WTC11 (cell line): ENCODE measurements at places on chromosomes 3 and 15. TPM values are rescaled to one million over a fixed set of nuclear protein-coding genes. Genes with fewer than 3 reads are reported as not detected.

Gene ACKR4
- not detected in 3 replicates for total RNA-seq

Gene CLDN18
- total RNA-seq: 0.13 to 0.23 TPM (median 0.16 TPM) in 3 replicates

Gene CNTN4
- total RNA-seq: not detected in 3 replicates

Gene MYZAP
- total RNA-seq: 0.60 to 0.73 TPM (median 0.68 TPM) in 3 replicates

Gene PLD1
- total RNA-seq: 3.2 to 4.0 TPM (median 3.6 TPM) in 3 replicates

Gene SNAP23
- 58.2 to 68.3 TPM (median 63.7 TPM) in 3 replicates for total RNA-seq

Gene SYNPR
- total RNA-seq: 0.78 to 1.4 TPM (median 0.85 TPM) in 3 replicates

Gene WDR93
- total RNA-seq: 0.09 TPM in 1 of 3 replicates, not detected in the others

Gene TM6SF1
- total RNA-seq: 0.48 to 0.79 TPM (median 0.60 TPM) in 3 replicates

Gene MAGEL2
- 10.7 to 12.4 TPM (median 11.2 TPM) in 3 replicates for total RNA-seq

Gene ANKRD63
- total RNA-seq: 1.2 to 1.7 TPM (median 1.4 TPM) in 3 replicates

Gene SLC38A3
- total RNA-seq: 0.90 to 1.6 TPM (median 1.3 TPM) in 3 replicates

Gene GOLGA6L7
- not detected in 3 replicates for total RNA-seq

Gene GOLGA8T
- 0.78 to 1.0 TPM (median 0.92 TPM) in 3 replicates for total RNA-seq

Gene ANKRD34C
- total RNA-seq: not detected in 3 replicates

Gene EFCC1
- 0.16 to 0.31 TPM (median 0.16 TPM) in 3 replicates for total RNA-seq

Gene THAP10
- 2.6 to 3.6 TPM (median 3.4 TPM) in 3 replicates for total RNA-seq

Gene QARS1
- 405 to 471 TPM (median 433 TPM) in 3 replicates for total RNA-seq

Gene ZNF860
- 6.4 to 6.7 TPM (median 6.5 TPM) in 3 replicates for total RNA-seq

Gene NMNAT3
- total RNA-seq: 3.5 to 4.9 TPM (median 4.6 TPM) in 3 replicates

Gene LRRN1
- total RNA-seq: 114 to 124 TPM (median 121 TPM) in 3 replicates

Gene SLC22A13
- 0.16 to 0.42 TPM (median 0.30 TPM) in 3 replicates for total RNA-seq

Gene STX19
- not detected in 3 replicates for total RNA-seq

Gene ATP10A
- total RNA-seq: 2.1 to 2.4 TPM (median 2.1 TPM) in 3 replicates

Gene FOXB1
- total RNA-seq: 10.8 to 15.0 TPM (median 13.7 TPM) in 3 replicates

Gene GPR176
- 117 to 131 TPM (median 127 TPM) in 3 replicates for total RNA-seq

Gene ITPKA
- total RNA-seq: 0.50 to 1.2 TPM (median 0.62 TPM) in 3 replicates

Gene HHATL
- total RNA-seq: 0.21 to 0.92 TPM (median 0.60 TPM) in 3 replicates

Gene UROC1
- total RNA-seq: 0.09 TPM in 1 of 3 replicates, not detected in the others

Gene ITGB5
- total RNA-seq: 292 to 339 TPM (median 296 TPM) in 3 replicates

Gene FBXO40
- 0.04 to 0.09 TPM (median 0.07 TPM) in 3 replicates for total RNA-seq

Gene STAB1
- 1.9 to 2.6 TPM (median 2.1 TPM) in 3 replicates for total RNA-seq

Gene IMPG2
- 0.02 to 0.09 TPM (median 0.04 TPM) in 3 replicates for total RNA-seq

Gene PML
- total RNA-seq: 39.0 to 47.7 TPM (median 40.5 TPM) in 3 replicates

Gene ZIC1
- 30.3 to 59.7 TPM (median 34.7 TPM) in 3 replicates for total RNA-seq

Gene CCRL2
- total RNA-seq: not detected in 3 replicates

Gene TNNC1
- 4.3 to 5.7 TPM (median 5.6 TPM) in 3 replicates for total RNA-seq

Gene SMCO1
- total RNA-seq: not detected in 3 replicates

Gene TRH
- total RNA-seq: 0.16 to 0.27 TPM (median 0.22 TPM) in 3 replicates

Gene DUOX2
- 0.13 to 0.27 TPM (median 0.14 TPM) in 3 replicates for total RNA-seq

Gene UBE3A
- total RNA-seq: 108 to 120 TPM (median 113 TPM) in 3 replicates

Gene ADAMTS9
- 1.9 to 3.1 TPM (median 2.6 TPM) in 3 replicates for total RNA-seq

Gene DAPK2
- total RNA-seq: 1.0 to 2.3 TPM (median 1.5 TPM) in 3 replicates

Gene POLQ
- 14.9 to 16.8 TPM (median 16.2 TPM) in 3 replicates for total RNA-seq

Gene SYNM
- 2.1 to 2.2 TPM (median 2.2 TPM) in 3 replicates for total RNA-seq

Gene DAZL
- 3.3 to 4.3 TPM (median 3.9 TPM) in 3 replicates for total RNA-seq

Gene FHIT
- total RNA-seq: 2.6 to 8.0 TPM (median 7.1 TPM) in 3 replicates

Gene PDE8A
- total RNA-seq: 10.2 to 13.9 TPM (median 12.7 TPM) in 3 replicates

Gene STXBP5L
- 5.8 to 5.9 TPM (median 5.8 TPM) in 3 replicates for total RNA-seq

Gene PLSCR5
- not detected in 3 replicates for total RNA-seq

Gene TMOD2
- total RNA-seq: 3.3 to 3.6 TPM (median 3.6 TPM) in 3 replicates

Gene GATA2
- total RNA-seq: 1.3 to 1.6 TPM (median 1.5 TPM) in 3 replicates

Gene ABHD10
- total RNA-seq: 27.6 to 32.4 TPM (median 29.2 TPM) in 3 replicates

Gene FBXL22
- 0.46 to 0.73 TPM (median 0.46 TPM) in 3 replicates for total RNA-seq

Gene POC1A
- 31.3 to 36.2 TPM (median 34.9 TPM) in 3 replicates for total RNA-seq

Gene MKRN2
- total RNA-seq: 18.2 to 20.6 TPM (median 19.6 TPM) in 3 replicates

Gene TMIE
- total RNA-seq: 0.57 to 1.3 TPM (median 0.69 TPM) in 3 replicates
